Osteoblast (primary cell): ENCODE measurements at places on chromosomes 6 and 20. TPM values are rescaled to one million over a fixed set of nuclear protein-coding genes. Genes with fewer than 3 reads are reported as not detected.

- DNase-seq, result no peak
Observed at GRCh38 chr6:121912905-121913304, 477.5 kb downstream of the GJA1 start.

DNA sequence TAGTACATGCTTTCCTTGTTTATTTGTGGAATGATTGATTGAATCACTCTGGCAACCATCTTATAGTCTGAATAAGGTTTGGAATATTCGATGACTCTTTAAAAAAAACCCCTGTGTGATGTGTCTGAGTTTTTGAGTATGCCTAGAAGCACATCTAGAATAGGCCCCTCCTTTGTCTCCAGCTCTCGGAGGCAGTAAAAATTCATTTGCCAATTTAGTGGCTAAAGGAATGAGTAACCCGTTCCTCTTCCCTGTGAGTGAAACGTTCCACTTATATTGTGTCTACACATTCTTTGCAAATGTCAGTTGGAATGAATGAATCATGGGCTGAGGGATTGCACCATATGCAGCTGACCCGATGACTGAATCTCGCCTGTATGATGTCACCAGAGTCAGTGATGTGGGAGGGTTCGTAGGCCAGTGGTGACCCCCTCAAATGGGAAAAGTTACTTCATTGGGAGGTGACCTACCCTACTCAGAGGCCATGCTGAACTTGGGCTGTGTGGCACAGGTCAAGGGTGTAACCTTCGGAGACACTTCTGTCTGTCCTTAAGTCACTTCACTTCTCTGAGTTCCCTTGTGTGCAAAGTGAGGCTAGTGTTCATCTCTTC is 21.6 kb downstream of the MOCS3 start:
- DNase-seq, result peak; percentile 97

GRCh38 chr6:19892260-19892659 is 55.1 kb downstream of the ID4 start:
- peak; percentile 17 for DNase-seq

HLA-DMB gene
- total RNA-seq, result 2.2 and 8.3 TPM in 2 replicates

TTBK1 gene
- under 0.01 TPM in 1 of 2 replicates, not detected in the other for total RNA-seq

- DNase-seq, result no peak
Observed at GRCh38 chr20:21921251-21921650, 215.8 kb downstream of the PAX1 start.

DNA sequence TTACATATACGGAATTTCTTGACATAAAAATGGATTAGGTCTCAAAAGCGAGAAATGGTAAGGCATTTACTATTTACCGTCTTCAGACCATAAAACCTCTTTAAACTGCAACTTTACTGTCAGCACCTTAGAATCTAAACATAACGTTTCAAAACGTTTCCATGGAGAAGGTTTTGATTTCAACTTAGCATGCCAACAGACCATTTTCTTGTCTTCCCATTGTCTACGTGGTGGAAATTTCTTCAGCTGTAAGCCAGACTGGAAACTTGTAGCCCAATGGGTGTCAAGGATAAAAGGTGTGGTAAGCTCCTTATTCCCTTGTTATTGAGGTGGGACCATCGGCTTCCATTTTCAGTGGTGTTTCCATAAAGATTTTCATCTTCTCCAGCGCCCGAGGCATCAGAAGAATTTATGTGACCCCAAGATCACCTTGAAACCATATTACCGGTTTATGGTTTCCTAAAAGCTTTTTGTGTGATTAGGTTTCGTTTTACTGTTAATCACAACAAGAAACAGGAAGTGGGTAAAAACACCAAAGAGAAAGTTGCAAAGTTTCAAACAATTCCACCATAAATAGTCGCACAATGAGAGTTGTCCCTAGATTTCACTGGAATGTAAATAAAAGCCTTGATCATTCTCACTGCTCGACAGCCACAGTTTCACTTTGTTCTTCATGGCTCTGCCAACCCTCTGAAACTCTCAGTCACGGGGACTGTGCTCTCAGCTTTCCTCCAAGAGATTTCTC is 63.0 kb upstream of the CD2AP start:
- DNase-seq, result peak; percentile 55

MOXD1 gene
- 17.1 and 19.5 TPM in 2 replicates for total RNA-seq

- no peak for DNase-seq
Observed at GRCh38 chr6:20680697-20681165, 146.5 kb downstream of the CDKAL1 start.

DNA sequence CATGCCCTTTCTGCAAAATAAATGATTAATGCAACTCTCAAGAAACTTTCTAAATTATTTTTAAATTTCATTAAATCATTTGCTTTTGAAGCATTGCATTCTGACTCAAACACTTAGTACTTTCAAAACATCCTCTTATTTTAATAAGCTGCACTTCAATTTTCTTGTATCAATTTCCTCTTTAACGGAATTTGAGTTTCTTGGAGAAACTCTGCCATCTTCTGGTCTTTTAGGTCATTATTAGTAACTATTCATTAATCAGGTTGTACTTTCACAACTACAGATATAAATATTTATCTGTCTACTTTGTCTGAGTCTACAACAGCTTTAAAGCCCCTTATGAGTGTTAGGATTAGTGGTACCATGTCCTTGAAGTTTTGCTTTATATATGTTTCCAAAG is 30.2 kb downstream of the TMX4 start:
- DNase-seq, result no peak

ZSCAN16 gene
- 3.3 and 4.1 TPM in 2 replicates for total RNA-seq

DNA sequence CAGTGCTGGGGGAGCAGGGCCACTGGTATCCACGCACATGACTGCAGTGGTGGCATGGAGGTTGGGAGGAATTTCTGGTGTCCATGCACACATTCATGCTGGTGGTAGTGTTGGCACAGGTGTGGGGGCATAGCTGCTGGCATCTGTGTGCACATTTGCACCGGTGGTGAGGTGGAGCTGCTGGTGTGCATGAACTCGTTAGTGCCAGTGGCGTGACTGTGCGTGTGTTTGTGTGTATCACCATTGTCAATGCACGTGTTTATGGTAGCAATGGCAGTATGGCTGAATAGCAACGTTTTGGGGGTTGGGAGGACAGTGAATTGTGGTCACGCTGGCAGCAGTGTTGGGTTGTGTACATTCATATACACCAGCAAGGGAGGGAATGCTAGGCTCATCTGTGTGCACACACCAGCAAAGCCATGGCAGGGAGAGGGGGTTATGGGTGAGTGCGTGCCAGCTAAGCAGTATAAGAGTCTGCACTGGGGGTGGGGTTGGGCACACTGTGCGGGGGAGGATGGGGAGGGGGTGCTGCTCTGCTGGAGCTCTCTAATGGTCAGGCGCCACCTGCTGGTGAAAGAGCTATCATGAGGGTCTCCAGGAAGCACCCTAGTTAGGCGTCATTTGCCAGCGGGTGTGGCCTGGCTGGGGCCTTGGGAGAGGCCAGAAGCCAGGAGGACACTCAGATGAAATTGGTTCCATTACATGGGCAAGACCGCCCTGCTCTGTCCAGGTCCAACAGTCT is 626.1 kb upstream of the ID4 start:
- peak; percentile 10 for DNase-seq

GRCh38 chr20:35954907-35955251 is 577 bp upstream of the SCAND1 start:
- DNase-seq, result peak; percentile 89

DNA sequence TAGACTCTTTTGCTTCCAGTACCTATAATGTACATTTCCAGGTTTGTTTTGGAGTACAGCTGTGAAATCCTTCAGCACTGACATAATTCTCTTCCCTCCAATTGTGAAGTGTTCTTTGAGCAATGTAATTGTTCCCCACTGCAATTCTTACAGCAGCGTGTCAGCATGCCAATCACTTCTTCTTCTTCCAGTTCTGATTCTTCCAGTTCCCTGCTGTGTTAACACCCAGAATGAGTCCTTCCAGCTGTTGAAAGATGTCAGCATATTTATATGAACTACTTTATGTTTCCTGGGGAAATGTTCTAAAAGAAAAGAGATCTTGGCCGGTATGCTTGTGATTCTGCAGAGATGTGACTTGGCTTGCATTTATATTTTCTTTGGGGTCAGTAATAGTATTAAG is 213.9 kb downstream of the UNC5CL start:
- DNase-seq, result no peak

COX4I2 gene
- not detected in 2 replicates for total RNA-seq

- DNase-seq, result no peak
Observed at GRCh38 chr6:49257549-49257948, 205.5 kb downstream of the MMUT start.

COMMD7 gene
- 61.2 and 69.2 TPM in 2 replicates for total RNA-seq
